ENCODE measurements at places on chromosomes 12 and 14.
A peak's percentile ranks its signal among the peaks of the same experiment; 100 is the strongest.

DNA sequence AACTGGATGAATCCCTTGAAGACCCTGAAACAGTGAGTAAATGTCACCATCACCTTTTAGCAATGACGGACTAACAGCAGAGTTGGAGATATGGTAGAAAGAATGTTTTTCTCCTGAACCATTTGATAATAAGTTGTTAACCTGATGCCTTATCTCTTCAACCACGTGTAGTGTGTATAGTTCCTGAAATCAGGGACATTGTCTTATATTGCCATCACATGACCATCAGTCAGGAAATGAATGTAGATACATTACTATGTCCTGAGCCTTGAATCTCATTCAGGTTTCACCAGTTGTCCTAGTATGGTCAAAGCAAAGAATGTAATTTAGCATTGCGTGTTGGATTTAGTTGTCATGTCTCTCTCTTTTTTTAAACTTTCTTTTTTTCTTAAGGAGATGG is 15.7 kb downstream of the ATP6V0A2 start:
- DNase-seq = no peak

DNA sequence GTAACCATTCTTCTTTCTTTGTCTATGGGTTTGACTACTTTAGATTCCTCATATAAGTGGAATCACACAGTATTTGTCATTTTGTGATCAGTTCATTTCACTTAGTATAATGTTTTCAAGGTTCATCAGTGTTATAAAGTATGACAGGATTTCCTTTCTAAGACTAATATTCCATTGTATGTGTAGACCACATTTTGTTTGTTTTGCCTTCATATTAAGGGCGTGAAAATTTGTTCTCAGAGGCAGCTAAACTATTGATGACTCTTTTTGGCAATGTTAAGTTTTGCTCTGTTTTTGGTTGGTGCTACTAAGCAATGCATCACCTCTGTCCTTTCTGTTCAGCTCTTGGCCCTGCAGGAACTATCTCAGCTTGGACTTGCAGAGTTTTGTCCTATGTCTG is 1.7 kb upstream of the KLRG1 start:
- no peak for DNase-seq

GRCh38 chr14:20601522-20601921 is 10.3 kb upstream of the RNASE12 start:
- DNase-seq = no peak

GRCh38 chr14:56731187-56731586 is 79.1 kb downstream of the OTX2 start:
- no peak for DNase-seq

GRCh38 chr14:98167705-98168104 is 1104.3 kb downstream of the BCL11B start:
- no peak for DNase-seq

DNA sequence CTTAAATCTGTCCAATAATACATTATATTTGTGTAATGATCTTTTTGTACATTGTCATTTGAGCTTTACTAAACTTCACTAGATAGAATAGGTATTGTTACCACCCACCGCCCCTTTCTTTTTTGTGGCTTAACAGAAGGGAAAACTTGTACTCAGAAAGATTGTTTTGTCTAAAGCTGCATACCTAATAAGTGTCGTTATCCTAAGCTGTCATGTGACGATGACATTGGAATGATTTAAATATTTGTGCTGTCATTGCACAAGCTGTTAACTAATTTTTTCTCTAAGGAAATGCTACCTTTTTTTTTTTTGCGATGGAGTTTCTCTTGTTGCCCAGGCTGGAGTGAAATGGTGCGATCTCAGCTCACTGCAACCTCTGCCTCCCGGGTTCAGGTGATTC is 3.6 kb downstream of the DIP2B start:
- no peak for DNase-seq

- peak; percentile 84 for DNase-seq
Measured at GRCh38 chr14:68703093-68703492, 89.8 kb downstream of the ZFP36L1 start.

DNA sequence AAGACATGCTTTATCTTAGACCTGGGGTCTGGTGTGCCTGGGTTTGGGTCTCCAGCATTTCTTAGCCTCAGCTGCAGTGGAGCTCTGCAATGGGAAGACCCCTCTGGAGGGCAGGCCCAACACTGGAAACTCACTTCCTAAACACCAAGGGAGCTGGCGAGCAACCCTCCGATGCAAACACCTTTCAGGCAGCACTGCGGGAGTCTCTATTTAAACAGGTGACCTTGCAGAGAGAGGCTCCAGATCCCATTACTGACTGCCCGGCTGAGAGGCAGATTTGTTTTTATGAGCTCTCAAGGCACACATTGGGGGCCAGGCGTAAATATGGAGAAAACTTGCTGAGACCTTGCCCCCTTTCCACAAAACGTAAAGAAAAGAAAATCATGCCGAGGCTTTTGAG is 195.5 kb downstream of the PAX9 start:
- DNase-seq = no peak

- DNase-seq = no peak
Measured at GRCh38 chr12:11786638-11787365, 137.3 kb downstream of the ETV6 start.

- no peak for DNase-seq
Measured at GRCh38 chr14:30757082-30757481, 117.3 kb upstream of the COCH start.

- no peak for DNase-seq
Measured at GRCh38 chr14:21652209-21652808, 1.3 kb upstream of the OR4E2 start.

DNA sequence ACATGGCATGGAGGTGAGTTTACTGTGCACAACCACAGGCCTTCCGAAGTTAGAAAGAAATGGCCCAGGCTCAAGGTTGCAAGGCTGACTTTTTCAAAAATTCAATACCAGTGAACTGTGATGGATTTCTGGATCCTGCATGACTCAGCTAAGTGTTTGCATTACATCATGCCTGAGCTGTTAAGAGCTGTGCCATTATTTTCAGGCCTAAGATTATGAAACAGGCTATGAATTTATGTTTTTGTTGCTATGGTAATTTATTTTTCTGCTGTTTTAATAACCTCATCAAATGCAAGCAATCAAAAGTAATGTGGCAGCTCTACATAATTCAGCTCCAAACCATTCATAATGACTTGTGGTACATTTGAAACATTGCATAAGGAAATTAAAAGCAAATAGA is 457.7 kb upstream of the TMEM132C start:
- peak; percentile 48 for DNase-seq

DNA sequence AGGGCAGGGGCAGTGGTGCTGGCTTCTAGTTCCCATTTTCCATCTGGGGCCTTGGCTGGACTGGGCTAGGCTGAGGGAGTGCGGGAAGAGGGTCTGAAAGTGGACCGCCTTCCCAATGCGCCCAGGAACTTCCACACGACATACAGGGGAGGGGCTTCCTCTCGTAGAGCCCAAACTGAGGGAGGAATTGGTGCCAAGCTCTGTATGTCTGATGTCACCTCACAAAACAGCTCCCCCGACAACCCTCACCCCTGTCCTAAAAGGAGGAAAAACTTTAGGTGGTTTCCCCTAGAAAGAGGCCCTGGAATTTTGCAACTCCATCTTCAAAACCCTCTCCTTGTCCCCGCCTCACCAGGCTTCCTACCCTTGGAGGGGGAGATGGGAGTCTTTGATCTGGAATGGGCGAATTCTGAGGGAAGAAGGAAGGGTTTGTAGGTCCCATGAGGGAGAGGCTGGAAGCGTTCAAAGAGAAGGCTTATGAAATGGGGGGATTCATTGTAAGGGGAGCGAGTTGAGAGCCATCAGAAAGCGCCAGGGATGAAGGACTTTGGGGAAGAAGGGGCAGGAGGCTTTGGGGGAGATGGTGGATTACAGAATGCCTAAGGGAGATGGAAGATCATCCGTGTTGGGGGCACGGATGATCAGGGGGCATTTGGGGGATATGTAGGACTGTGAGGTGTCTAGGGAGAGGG is 844 bp downstream of the GLTP start:
- no peak for DNase-seq

DNA sequence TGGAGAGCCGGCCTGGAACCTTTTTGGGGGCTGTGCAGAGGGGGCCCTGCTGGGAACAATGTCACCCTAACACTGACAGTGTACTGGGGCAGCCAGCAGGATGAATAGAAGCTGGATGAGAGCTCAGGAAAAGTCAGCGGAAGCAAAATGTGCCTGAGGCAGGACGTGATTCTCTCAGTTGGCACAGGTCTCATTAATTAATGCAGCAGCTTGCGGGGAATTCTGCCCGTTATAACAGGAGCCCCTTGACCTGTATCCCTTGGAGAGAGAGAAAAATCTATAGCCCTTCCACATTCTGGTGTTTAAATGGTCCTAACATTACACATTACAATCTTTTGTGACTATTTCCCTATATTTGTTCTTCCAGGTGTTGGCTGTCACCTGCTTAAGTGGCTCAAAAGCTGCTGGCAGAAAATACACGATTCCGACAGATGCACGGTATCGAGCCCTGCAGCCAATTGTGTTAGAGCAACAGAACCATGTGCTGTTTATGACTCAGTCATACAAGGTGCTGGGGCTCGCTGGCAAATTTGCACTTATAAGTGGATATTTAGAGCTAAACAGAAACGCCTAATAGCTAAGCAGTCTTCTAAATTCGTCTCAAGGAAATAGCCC is 854.7 kb downstream of the AACS start:
- no peak for DNase-seq

- DNase-seq = no peak
Measured at GRCh38 chr12:51798501-51798900, 50.0 kb downstream of the FIGNL2 start.

DNA sequence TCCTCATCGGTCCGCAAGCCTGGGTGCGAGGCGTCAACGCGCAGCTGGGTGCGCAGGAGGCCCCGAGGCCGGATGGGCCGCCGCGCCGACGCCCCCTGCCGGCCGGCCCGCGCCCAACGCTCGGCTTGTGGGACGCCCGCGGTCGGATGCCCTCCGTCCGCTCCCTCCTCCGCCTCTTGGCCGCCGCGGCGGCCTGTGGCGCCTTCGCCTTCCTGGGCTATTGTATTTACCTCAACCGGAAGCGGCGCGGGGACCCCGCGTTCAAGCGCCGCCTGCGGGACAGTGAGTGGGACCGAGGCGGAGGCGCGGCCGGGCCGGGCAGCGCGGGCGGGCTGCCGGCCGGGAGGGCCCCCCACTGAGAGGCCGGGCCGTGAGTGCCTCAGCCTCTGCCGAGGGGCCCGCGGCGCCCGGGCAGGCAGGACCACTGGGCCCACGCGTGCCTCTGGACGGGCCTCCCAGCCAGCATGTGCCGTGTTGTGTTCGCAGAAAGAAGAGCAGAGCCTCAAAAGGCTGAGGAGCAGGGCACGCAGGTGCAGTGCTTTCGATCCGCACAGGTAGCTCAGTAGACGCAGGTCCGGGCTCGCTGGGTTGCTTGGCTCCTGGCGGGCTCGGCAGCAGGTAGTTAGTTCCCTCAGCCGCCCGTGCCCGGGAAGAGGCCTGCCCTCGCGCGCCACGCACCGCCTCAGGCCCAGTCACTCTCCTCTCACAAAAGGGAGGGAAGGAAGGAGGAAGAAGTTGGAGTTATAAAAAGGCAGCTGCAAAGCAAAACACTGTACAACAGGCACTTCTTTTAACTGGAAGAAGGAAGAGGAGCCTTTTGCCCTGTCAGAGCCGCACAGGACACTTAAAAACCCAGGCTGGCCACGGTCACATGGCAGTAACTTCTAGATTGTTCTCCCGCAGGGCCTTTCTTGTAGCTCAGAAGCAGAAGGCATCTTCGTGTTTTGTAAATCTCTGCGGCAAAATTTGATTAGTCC is at the start of gene TOMM20L:
Gene TOMM20L, plus strand, starts transcription at position 119 of the 977 bp plus-strand sequence. Its CDS starts 28 bp downstream, at position 147.
- peak; percentile 62 for DNase-seq

GRCh38 chr12:105469701-105470100 is 139.2 kb downstream of the C12orf75 start:
- DNase-seq = no peak

DNA sequence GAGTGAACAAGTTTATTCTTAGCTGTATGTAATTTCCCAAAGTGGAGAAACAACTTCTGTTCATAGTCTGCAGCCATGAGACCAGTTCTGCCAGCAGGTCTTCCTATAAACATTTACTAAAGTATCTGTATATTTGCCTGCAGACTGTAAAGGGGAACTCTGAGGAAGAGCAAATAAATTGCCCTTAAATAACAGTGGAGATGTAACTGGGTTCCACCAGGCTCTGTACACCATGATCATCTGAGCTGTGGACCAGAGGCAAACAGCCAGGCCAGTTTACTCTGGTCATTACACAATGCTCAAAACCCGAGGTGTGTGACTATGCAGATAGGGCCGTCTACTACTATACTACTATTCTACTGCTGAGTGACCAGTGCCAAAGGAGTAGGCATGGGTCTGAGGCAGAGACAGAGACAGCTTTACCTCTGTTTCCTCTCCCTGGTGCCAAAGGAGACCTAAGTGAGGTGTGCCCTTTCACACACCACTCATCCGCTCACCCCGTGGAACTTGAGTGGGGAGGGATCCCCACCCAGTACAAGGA is 21.1 kb upstream of the CERS5 start:
- DNase-seq = peak; percentile 59

- DNase-seq = peak; percentile 50
Measured at GRCh38 chr14:59679872-59680271, 103.3 kb upstream of the CCDC175 start.

DNA sequence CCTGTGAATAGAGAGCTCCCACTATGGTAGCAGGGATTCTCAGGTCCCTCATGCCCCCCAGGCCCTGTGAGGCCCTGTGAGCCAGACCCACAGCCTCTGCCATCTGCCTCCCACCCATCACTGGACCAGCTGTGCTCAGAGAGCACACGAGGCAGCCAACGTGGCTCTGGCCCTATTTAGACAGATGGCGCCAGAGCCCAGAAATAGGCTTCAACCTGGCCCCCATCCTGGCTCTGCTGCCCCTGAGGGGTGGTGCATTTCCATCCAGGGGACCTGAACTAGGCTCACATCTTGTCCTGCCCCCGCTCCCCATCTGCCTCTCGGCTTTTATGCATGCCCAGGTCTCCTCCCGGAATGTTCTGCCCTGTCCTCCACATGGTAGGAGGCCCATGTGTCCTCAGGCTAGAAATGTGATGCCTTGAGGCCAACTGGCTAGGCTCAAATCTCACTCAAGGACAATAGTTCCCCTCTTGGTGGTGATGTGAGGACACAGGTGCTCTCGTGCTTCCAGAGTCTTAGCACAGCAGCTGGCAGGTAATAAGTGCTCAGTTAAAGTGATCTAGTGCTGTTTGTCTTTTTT is 18.9 kb downstream of the TMEM63C start:
- DNase-seq = no peak

- no peak for DNase-seq
Measured at GRCh38 chr12:123075646-123076171, 75.2 kb downstream of the PITPNM2 start.

GRCh38 chr12:54786081-54786480 is 68.2 kb upstream of the MUCL1 start:
- DNase-seq = no peak

DNA sequence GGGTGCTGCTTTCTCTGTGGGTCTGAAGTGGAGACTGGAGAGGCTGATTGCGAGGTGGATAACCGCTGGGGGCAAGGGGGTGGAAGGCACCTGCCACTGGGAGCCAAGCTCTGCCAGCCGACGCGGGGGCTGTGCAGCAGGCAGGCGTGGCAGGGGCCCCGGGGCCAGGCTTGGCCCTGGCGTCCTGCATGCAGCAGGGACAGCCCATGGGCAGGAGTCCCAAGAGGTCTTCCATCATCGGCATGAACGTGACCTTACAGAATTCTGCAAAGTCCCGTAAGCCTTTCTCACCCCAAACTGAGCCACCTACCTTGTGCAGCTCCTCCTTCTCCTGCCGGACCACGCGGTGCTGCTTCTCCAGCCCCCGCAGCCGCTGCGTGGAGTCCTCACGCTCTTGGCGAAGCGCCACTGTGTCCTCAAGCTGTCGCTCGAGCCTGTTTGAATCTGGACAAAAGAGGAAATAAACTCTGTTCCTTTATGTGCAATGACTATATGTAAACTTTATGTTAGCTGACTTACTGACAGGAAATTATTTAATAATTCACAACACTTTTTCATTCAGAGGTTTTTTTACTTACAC is 51.3 kb downstream of the AMN start:
- no peak for DNase-seq

- DNase-seq = no peak
Measured at GRCh38 chr12:109814600-109815150, 18.5 kb downstream of the TRPV4 start.
